ENCODE measurements at places on chromosomes 11 and 22.

GRCh38 chr11:1397146-1397861, 7.6 kb downstream of the BRSK2 start:
- DNase-seq: no peak

- no peak for DNase-seq
These were observed 111.7 kb downstream of the MYO18B start for GRCh38 chr22:25853501-25854284.

GRCh38 chr11:29227811-29228210, 789.0 kb downstream of the KCNA4 start:
- DNase-seq: no peak

GRCh38 chr11:132734217-132734616, 798.1 kb downstream of the OPCML start:
- no peak for DNase-seq

- no peak for DNase-seq
These were observed 908.6 kb downstream of the NTM start for GRCh38 chr11:132278801-132279574.

DNA sequence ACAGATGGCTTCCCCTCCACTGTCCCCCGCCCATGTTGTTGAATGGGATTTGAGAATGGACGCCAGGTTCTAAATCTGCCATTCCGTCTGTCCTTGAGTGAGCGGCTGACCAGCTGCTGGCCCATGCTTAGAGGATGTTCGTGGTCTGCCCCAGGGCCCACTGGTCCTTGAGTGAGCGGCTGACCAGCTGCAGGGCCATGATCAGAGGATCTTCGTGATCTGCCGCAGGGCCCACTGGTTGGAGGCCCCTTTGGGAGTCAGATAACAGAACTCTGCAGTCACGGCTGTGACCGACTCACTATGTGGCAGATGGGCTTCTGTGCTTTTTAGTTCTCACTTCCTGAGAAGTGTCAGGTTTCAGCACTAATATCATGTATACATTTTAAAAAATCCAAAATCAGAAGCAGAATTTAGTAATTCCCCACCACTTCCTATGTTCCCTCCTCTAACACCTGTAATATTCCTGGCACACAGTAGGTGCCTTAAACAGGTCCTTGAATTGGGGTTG, 54.1 kb downstream of the MICAL3 start:
- no peak for DNase-seq

Data from left renal cortex interstitium (tissue), 4 donors.